Cardiac fibroblast (primary cell): ENCODE measurements at places on chromosomes 12 and 14.

DNA sequence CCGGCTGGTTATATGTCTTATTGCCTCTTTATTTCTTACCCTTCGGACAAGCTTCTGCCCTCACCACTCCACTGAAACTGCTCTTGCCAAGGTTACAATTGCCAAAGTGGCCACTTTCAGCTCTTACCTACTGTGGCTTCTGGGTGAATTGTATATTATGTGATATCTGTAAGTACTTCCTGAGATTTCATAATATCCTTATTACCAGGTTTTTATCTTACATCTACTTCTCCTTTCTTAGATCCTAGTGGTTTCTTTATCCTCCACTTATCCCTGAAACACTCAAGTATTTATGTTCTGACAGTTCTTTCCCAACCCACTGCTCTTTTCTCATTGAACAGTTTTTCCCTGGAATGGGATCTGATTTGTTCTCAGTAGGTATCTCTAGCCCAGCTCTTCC lies 10.5 kb downstream of the CELA1 start:
- no peak for DNase-seq

DNA sequence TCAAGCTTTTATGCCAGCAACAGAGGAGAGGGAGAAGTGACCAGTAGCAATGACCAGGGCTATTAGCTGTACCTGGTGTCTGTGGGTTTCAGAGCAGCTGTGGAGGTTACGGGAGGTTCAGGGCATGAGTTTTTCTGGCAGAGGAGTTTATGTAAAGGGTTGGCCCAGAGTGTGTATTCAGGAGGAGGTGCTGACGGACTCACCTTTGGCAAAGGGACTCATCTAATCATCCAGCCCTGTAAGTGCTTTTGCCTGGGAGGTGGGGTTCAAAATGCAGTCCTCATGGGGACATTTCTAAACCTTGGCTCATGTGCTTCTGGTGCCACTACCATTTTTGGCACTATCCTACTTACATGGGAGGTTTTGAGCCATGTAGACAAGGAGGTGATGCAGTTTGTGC lies 95.3 kb downstream of the DAD1 start:
- no peak for DNase-seq

DNA sequence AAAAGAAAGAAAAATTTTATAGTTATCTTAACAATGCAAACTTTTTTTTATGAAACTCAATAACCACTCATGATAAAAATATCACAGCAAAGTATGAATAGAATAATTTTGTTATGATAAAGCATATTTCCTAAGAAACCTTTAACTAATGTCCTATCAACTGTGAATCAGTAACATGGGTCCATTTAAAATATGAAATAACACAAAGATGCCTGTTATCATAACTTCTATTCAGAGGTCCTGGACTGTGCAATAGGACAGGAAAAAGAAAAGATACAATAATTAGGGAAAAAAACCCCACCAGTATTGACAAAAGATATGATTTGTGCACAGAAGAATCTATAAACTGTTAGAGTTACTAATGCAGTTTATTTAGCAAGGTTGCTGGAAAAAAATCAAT lies 245.4 kb downstream of the FOXN3 start:
- DNase-seq: no peak

DNA sequence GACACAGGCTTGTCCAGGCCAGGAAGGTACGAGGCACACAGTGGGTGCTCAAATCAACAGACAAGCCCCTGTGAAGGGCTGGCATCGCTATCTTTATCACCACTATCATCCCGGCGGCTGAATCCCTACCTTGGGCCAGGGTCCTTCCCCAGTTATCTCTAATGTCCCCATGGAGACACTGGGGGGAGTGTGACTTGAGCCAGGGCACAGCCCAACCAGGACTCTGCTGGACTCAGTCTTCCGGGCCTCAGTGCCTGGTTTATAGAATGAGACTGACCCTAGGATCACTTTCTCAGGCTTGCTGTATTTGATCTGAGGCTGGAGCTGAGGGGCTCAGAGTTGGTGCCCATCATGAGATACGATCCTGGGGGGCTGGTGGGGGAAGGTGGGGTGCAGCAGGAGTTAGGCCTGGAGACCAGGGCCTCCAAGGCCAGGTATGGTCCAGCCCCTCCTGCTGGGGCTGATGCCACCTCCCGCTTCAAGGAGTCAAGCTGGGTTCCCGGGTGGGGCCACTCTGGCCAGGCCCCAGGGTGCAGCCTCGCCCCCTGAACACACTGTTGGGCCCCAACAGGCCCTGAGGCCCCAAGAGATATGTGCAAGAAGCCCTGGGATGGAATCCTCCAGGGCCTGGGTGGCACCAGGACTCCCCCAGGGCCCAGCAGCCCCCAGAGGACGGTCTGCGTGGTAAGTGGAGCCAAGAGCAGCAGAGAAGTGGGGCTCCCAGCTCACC lies 11.8 kb downstream of the BEGAIN start:
- DNase-seq: no peak

DNA sequence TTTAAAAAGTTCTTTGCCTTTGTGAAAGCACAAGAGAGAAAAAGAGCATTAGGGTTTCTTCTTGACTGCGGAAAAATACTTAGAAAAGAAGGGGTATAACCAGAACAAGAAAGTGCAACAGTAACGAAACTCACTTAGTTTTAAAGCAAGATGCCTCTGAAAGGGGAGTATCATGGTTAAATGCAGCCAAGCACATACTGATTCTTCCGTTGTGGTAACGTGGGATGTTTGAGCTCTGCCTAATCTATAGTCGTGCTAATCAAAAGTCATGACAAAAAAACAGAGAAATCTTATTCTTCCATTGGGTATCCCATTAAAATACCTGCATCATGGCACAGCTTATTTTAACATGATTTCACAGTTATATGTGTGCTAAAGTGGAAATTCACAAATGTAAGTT lies 187.8 kb upstream of the LRFN5 start:
- no peak for DNase-seq

DNA sequence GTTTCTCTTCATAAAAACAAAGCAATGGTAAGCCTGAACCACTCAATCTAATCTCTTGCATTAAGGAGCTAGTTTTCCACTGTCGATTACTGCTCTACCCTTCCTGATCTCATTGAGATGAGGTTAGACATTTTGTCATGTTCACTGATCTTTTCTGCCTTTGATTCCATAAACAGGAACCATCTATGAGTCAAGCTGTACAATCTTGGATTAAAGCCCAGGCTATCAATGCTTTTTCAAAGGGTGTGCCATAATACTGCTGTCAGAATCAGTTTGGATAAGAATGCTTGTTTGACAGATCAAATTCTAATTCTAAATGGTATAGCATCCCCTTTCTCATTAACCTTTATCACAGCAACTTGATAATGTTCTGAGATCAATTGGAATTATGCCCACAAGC lies 16.1 kb downstream of the GRIP1 start:
- DNase-seq: peak; percentile 10

DNA sequence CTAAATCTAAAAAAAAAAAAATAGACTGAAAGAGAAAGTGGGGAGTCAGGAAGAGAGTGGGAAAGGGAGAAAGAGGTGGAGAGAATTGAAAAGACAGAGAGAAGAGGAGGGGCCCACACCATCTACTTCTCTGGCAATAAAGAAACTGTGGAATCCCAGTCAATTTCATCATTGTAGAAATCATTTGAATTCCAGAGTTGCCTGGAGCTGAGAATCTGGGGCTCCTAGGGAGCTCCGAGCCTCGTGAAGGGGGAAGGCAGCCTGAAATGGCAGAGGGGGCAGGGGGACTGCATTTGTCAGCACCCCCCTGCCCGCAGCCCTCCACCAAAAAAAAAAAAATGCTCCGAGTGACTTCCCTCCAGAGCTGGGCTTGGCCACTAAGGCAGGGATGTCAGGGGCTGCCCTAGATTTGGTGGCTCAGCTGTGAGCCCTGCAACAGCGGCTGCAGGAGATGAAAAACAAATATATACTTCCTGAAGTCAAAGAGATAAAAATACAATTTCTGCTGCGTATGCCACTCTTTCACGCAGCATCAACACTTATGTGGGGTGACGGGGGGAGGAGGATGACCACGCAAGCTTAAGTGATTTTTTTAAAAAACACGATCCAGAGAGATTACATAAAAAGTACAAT lies 80.5 kb downstream of the BCL11B start:
- DNase-seq: no peak

DNA sequence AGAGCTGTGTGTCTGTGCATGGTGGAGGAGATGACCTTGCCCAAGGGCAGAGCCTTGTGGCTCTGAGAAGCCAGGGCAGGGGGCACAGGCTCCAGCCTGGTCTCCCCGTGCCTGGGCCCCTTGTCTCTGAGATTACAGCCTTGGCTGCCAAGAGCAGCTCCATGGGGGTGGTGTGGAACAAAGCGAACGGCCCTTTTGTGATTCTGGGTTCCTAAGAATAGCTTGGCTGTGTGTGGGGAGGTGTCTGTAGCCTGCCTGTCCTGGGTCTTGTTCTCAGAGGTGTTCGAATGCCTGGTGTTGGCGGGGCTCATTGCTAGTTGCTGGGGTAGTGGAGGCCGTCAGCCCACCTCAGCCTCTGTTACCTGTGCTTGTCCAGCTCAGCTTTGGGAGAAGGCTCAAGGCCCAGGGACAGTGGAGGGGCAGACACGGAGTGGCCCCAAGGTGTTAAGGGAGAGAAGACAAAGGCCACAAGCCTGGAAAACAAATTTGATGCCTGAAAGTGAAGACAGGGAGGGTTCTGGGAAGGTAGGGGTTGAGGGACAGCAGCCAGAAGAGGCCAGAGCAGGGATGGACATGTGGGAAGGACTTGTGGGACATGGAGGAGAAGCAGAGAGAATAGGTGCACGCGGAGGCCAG lies 7.4 kb upstream of the MYH7 start:
- no peak for DNase-seq

GRCh38 chr14:76350671-76351070 lies 25.3 kb upstream of the ESRRB start:
- DNase-seq: no peak

DNA sequence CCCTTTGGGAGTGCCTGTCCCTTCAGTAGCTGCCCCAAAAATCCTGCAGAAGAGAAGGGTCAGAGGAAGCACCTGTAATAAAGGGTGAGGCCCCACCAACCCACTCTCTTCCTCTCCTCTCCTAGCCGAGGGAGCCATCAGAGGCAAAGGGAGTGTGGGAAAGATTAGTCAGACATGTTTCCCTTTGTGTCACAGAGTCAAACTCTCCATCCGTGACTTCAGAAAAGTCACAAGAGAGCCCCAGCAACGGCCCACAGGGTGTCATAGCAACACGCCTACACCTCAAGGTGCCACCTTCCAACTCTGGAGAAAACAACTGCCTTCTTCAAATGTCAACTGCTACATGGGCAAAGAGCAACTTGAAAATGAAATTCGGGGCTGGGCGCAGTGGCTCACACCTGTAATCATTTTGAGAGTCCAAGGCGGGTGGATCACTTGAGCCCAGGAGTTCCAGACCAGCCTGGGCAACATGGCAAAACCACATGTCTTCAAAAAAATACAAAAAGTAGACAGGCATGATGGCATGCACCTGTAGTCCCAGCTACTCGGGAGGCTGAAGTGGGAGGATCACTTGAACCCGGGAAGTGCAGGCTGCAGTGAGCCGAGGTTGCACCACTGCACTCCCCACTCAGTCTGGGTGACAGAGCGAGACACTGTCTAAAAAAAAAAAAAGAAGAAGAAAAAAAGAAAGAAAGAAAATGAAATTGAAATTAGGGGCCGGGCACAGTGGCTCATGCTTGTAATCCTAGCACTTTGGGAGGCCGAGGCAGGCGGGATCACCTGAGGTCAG lies 17.7 kb upstream of the CD27 start:
- DNase-seq: no peak

DNA sequence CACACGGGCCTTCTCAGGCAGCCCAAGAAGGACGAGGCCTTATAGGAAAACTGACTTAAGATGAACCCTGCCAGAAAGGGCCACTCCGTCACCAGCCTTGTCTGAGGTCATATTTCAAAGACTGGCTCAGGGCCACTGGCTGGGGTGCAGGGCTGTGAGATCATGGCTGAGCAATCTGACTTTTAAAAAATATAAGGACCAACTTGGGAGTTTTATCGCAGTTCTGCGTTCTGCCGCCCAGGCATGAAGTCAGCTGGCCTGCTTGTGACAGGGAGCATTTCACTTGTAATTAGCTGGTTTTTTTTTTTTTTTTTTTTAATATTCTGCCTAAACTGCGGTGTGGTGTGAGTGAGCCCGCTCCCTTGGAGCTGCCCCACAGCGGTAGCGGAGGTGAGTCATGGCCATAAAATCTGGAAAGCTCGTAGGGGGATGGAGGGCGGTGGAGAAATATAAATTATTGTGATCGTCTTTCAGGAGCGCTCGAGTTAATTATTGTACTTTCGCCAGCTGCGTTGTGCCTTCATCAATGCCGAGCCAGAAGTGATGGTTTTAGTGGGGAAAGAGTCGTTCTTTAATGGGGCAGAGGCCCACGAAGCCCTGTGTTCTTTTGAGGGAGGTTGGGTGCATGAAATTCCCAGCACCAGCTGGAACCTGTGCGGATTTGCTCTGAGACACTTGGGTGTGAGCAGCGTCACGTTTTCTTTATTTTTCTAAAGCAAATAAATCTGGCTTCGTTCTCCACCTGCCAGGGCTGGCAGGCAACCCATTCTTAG lies 231.9 kb downstream of the C12orf75 start:
- DNase-seq: peak; percentile 81

GRCh38 chr12:132584429-132584828 lies 26.0 kb downstream of the LRCOL1 start:
- DNase-seq: no peak

- no peak for DNase-seq
Measured at GRCh38 chr14:58914279-58914855, 274.1 kb upstream of the DAAM1 start.

DNA sequence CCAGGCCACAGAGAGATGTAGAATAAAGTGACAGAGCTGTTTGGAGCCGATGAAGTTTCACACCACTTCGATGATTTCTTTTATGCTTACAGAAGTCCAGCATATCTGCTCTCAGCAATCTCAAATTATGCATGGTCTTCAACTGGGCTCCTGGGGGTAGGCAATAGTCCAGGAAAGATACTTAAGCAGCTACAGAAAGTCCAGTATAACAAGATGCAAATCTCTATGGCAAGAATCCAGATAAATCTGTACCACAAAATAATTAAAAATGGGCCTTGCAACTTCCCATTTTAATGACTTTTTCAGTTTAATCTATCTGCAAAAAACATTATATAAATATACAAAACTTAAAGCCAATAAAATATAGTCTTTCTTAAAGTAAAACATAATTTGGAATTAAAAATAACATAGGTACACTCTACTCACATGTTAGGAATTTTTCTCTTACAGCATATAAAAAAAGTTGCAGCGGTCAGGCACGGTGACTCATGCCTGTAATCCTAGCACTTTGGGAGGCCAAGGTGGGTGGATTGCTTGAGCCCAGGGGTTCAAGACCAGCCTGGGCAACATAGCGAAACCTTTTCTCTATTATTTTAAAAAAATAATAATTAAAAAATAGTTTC lies 20.5 kb upstream of the RAD51AP1 start:
- peak; percentile 74 for DNase-seq

DNA sequence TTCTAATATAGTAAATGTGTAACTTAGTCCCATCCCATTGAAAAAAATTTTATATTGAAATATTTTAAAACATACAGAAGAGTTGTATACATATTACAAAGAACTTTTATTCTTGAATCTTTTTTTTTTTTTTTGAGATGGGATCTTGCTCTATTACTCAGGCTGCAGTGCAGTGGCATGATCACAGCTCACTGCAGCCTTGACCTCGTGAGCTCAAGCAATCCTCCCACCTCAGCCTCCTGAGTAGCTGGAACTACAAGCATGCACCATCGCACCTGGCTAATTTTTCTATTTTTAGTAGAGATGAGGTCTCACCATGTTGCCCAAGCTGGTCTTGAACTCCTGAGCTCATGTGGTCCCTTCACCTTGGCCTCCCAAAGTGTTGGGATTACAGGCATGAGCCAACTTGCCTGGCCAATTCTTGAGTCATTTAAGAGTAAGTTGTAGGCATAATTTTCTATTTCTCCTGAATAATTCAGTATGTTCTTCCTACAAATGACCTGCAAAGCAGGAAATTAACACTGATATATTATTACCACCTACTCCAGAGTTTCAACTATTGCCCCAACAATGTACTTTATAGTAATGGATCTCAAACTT lies 153.0 kb upstream of the BMP4 start:
- DNase-seq: no peak
